ENCODE measurements at places on chromosomes 12 and 14. TPM values are rescaled to one million over a fixed set of nuclear protein-coding genes. Genes with fewer than 3 reads are reported as not detected.

Gene ARHGEF40
- total RNA-seq: 10.3 TPM

Gene TAS2R7
- total RNA-seq: not detected

Gene LGMN
- 42.6 TPM for total RNA-seq

Gene APPL2
- total RNA-seq: 37.4 TPM

Gene SMCO2
- 3.8 TPM for total RNA-seq

Gene MYL2
- not detected for total RNA-seq

Gene B3GNT4
- total RNA-seq: 0.35 TPM

Gene GPR135
- 0.72 TPM for total RNA-seq

Gene MYF5
- total RNA-seq: not detected

DNA sequence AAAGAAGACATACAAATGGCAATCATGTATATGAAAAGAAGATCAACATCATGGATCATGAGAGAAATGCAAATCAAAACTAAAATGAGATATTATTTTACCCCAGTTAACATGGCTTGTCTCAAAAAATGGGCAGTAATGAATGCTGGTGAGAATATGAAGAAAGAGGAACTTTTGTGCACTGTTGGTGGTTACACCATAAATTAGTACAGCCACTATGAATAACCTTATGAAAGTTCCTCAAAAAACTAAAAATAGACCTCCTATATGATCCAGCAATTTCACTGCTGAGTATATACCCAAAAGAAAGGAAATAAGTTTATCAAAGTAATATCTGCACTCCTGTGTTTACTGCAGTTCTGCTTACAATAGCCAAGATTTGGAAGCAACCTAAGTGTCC is 151.7 kb downstream of the PDZRN4 start:
- no peak for DNase-seq
- no peaks in the 10 kb centered on the region for H3K36me3 ChIP-seq
- H3K27me3 ChIP-seq: no peaks in the 10 kb centered on the region
- H3K4me3 ChIP-seq: no peak overlapping the region
- H3K27ac ChIP-seq: no peak overlapping the region
- no peaks in the 10 kb centered on the region for H3K4me1 ChIP-seq

GRCh38 chr12:107503129-107503855 is 182.3 kb upstream of the PWP1 start:
- no peak overlapping the region for H3K27ac ChIP-seq
- H3K4me1 ChIP-seq: no peaks in the 10 kb centered on the region
- no peaks in the 10 kb centered on the region for H3K27me3 ChIP-seq
- no peak overlapping the region for H3K4me3 ChIP-seq
- H3K36me3 ChIP-seq: no peaks in the 10 kb centered on the region
- DNase-seq: no peak

- H3K36me3 ChIP-seq: no peaks in the 10 kb centered on the region
- H3K4me1 ChIP-seq: peaks cover 14% of the 10 kb centered on the region
- H3K27me3 ChIP-seq: no peaks in the 10 kb centered on the region
- no peak for DNase-seq
These were observed at the start of gene BCAT1 for GRCh38 chr12:24948757-24949722. TSS of gene BCAT1 (minus strand) at chr12:24949101. CDS start at chr12:24948932, 169 bp downstream.

DNA sequence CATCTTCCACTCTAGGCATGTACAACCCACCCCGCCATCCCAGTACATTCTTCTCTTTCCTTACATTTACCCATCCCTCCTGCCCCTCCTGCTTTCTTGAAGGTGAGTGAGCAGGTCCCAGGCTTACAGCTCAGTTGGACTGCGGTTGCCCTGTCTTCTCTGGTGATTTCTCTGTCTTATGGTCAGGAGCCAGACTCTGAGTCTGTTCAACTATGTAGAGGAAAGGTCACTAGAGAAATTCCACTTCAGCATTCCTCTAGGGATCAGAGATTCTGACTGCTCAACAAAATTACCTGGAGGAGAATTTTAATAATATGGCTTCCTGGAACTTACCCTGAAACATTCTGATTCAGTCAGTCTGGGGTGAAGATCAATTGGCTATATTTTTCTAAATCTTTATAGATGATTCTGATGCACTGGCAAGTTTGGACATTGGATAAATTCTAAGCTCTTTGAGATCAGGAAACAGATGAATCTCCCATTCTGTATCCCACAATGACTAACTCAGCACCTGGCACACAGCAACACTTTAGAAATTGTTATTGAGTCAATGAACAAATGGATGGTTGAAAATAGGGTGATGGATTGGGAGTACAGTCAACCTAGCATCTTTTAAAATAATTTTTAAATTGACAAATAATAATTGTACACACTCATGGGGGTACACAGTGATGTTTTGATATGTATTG is 128.6 kb upstream of the HIF1A start:
- no peak overlapping the region for H3K4me3 ChIP-seq
- H3K27me3 ChIP-seq: no peaks in the 10 kb centered on the region
- peak overlapping the region; percentile 87 for H3K27ac ChIP-seq
- H3K36me3 ChIP-seq: no peaks in the 10 kb centered on the region
- no peak for DNase-seq

GRCh38 chr14:71060274-71060673 is 153.0 kb downstream of the PCNX1 start:
- DNase-seq: no peak
- H3K36me3 ChIP-seq: peaks cover 91% of the 10 kb centered on the region
- H3K4me3 ChIP-seq: no peak overlapping the region
- no peaks in the 10 kb centered on the region for H3K27me3 ChIP-seq
- no peaks in the 10 kb centered on the region for H3K4me1 ChIP-seq

DNA sequence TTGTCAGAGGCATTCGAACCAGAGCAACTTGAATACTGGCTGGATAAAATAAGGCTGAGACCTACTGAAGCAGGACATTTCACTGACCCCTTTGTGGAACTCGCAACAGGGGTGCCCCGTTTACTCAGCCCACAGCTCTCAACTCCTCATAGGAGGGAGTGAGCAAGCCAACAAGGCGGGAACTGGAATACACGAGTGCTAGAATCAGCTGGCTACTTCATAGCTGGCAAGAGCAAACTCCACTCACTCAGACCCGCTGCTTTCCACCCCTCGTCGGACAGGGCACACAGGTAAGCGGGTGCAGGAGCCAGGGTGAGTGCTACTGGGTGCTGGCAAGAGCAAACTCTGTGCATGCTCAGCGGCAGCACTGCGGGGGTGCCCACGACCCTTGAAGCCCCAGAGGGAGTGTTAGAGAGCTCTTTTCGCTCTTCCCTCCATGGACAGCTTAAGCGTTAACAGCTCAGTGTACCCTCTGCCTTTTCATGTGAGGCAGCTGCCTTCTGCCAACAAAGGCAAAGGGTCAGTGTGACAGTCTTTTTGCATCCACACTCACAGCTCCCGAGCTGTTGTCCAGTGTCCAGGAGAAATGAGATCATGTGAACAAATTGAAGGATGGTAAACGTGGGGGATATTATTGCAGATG is 15.7 kb downstream of the CAPZA3 start:
- H3K27me3 ChIP-seq: no peaks in the 10 kb centered on the region
- no peak for DNase-seq
- H3K36me3 ChIP-seq: no peaks in the 10 kb centered on the region
- H3K4me1 ChIP-seq: peaks cover 13% of the 10 kb centered on the region
- peak overlapping the region; percentile 45 for H3K4me3 ChIP-seq
- H3K27ac ChIP-seq: no peak overlapping the region

DNA sequence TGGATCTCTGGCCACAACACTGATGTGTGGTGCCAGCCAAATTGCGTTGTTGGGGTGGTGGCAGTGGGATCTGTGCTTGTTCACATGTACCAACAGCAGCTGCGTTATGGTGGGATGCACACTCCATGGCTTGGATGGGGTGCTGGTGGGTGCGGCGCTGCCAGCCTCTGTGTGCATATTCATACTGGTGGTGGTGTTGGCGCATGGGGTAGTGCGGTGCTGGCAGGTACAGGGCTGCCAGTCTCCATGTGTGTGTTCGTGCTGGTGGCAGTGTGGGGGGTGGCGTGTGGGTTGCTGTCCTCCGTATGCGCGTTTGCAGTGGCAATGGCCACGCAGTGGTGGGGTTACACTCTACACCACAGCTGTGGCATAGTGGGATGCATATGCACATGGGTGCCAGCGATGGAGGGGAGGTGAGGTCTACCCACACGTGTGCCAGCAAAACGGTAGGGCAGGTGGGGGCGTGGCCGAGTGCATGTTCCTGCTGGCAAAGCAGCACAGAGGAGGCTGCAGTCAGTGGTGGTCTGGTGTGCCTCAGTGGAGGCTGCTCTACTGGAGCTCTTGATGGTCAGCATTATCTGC is 26.5 kb downstream of the RAD51B start:
- no peak overlapping the region for H3K27ac ChIP-seq
- no peak for DNase-seq
- no peaks in the 10 kb centered on the region for H3K36me3 ChIP-seq
- no peaks in the 10 kb centered on the region for H3K27me3 ChIP-seq
- no peak overlapping the region for H3K4me3 ChIP-seq
- H3K4me1 ChIP-seq: no peaks in the 10 kb centered on the region

GRCh38 chr12:42730291-42730690 is 140.7 kb upstream of the PRICKLE1 start:
- H3K36me3 ChIP-seq: no peaks in the 10 kb centered on the region
- H3K27me3 ChIP-seq: no peaks in the 10 kb centered on the region
- H3K4me1 ChIP-seq: no peaks in the 10 kb centered on the region
- DNase-seq: no peak
- no peak overlapping the region for H3K4me3 ChIP-seq

GRCh38 chr14:71336489-71337192 is 429.4 kb downstream of the PCNX1 start:
- no peaks in the 10 kb centered on the region for H3K27me3 ChIP-seq
- no peaks in the 10 kb centered on the region for H3K4me1 ChIP-seq
- no peak overlapping the region for H3K4me3 ChIP-seq

GRCh38 chr14:43548368-43548767 is 958.7 kb downstream of the FSCB start:
- no peaks in the 10 kb centered on the region for H3K27me3 ChIP-seq
- no peak overlapping the region for H3K27ac ChIP-seq
- H3K36me3 ChIP-seq: no peaks in the 10 kb centered on the region
- no peak overlapping the region for H3K4me3 ChIP-seq
- DNase-seq: no peak

DNA sequence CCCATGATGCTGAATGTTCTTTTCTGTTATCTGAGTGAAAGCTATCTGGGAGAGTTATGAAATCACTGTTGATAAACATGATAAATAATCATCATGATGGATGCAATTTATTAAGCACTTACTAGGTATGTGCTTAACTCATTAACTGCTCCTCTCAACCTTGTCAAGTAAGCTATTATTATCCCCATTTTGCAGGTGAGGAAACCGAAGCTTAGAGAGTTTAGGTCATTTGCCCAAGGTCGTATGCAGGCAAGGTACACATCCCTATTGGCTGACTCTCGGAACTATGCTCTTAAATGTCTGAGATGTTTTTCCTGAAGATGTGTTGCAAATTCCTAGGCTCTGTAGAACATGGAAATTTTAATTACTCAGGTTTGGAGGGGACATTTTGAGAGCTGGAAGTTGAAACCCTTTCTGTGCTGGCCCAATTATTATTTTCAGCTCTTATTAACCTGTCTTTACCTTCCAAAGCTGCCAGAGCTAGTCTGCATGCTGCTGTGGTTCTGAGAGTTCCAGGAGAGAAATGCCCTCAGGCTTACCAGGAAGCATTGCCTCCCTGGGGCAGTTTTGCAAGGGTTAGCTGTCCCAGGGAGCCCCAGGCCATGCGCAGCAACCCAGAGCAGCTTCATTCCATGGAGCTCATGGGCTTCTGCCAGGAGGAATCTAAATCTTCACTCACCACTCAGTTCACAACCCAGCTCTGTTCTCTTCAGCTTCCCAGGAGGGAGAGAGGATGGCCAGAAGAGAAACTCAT is 55.6 kb upstream of the OAS1 start:
- no peak overlapping the region for H3K27ac ChIP-seq
- H3K4me3 ChIP-seq: no peak overlapping the region
- DNase-seq: no peak
- peaks cover 96% of the 10 kb centered on the region for H3K27me3 ChIP-seq
- H3K36me3 ChIP-seq: no peaks in the 10 kb centered on the region

GRCh38 chr12:108933949-108934348 is 54.1 kb downstream of the DAO start:
- H3K4me1 ChIP-seq: no peaks in the 10 kb centered on the region
- no peaks in the 10 kb centered on the region for H3K27me3 ChIP-seq
- no peak for DNase-seq
- no peak overlapping the region for H3K4me3 ChIP-seq

GRCh38 chr12:24977060-24977459 is 28.2 kb upstream of the BCAT1 start:
- no peak overlapping the region for H3K27ac ChIP-seq
- no peak for DNase-seq
- H3K27me3 ChIP-seq: no peaks in the 10 kb centered on the region
- no peaks in the 10 kb centered on the region for H3K4me1 ChIP-seq
- no peaks in the 10 kb centered on the region for H3K36me3 ChIP-seq

DNA sequence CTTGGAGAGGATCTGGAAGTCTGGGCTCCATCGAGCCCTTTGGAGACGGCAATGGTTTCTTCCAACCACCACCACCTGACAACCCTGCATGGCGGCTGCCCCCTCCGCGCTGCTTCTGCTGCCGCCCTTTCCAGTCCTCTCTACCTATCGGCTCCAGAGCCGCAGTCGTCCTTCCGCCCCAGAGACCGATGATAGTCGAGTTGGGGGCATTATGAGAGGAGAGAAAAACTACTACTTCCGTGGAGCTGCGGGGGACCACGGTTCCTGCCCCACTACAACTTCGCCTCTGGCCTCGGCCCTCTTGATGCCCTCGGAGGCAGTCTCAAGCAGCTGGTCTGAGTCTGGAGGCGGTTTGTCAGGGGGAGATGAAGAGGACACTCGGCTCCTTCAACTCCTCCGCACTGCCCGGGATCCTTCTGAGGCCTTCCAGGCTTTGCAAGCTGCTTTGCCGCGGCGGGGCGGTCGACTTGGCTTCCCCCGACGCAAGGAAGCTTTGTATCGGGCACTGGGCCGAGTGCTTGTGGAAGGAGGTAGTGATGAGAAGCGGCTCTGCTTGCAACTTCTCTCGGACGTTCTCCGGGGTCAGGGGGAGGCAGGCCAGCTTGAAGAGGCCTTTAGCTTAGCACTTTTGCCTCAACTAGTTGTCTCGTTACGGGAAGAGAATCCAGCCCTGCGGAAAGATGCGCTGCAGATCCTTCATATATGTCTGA is 499 bp downstream of the TOGARAM1 start:
- H3K27ac ChIP-seq: peak overlapping the region; percentile 94
- peak overlapping the region; percentile 85 for H3K4me3 ChIP-seq
- H3K36me3 ChIP-seq: no peaks in the 10 kb centered on the region
- no peak for DNase-seq
- H3K4me1 ChIP-seq: no peaks in the 10 kb centered on the region
